ENCODE measurements at places on chromosomes 4 and X.

DNA sequence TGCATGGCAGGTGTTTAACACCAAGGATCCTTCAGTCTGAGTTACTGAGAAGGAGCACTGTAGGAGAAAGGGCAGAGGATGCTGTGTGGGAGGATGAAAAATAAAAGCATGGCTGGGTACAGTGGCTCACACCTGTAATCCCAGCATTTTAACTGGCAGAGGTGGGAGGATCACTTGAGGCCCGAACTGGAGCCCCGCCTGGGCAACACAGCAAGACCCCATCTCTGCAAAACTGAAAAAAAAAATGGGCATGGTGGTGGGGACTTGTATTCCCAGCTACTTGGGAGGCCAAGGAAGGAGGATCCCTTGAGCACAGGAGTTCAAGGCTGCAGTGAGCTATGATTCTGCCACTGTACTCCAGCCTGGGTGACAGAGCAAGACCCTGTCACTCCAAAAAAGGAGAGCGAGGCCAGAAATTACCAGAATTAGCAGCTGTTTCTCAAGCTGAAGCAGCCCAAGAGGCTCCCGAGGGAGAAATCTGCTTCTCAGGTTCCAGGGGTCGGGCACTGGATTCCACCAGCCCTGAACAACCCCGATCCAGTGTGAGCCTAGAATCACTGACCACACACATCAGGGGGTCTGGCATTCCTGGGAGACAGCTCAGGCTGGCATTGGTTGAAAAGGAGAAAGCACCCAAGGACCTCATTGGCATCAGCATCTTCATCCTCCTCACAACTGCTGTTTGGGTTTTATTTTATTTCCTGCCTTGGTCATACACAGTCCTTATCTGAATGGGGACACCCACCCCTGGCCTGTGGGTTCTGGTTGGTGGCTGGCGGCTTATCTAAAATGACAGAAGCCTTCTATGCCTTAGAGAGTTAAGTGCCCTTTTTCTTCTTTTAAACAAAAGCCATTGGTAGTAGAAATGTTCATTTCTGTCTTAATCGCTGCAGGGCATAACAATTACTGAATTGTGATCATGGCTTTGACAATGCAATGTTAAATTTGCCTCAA is 66.3 kb upstream of the TRIM2 start:
- no peak for DNase-seq

GRCh38 chrX:29477878-29478277 is 737.5 kb upstream of the MAGEB2 start:
- no peak for DNase-seq

- DNase-seq: no peak
Measured at GRCh38 chr4:40264497-40264896, 67.7 kb downstream of the RHOH start.

- no peak for DNase-seq
Measured at GRCh38 chr4:75484190-75484589, 30.0 kb downstream of the RCHY1 start.

DNA sequence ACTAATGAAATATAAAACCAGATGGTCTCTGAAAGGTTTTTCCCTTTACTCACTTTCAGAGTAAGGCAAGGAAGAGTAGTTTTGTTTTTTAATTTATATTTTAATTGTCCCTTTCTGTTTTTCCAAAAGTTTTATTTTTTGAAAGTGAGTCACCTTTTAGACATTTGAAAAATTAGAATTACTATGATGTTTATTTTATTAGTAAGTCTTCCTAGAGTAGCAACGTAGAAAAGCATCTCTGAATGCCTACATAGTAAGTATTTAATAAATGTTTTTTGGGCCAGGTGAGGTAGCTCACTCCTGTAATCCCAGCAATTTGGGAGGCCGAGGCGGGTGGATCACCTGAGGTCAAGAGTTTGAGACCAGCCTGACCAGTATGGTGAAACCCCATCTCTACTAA is 51.1 kb downstream of the TET2 start:
- no peak for DNase-seq

- no peak for DNase-seq
Measured at GRCh38 chr4:35757836-35758235, 486.5 kb downstream of the ARAP2 start.

GRCh38 chrX:14497184-14497666 is 32.1 kb upstream of the GLRA2 start:
- peak; percentile 5 for DNase-seq

DNA sequence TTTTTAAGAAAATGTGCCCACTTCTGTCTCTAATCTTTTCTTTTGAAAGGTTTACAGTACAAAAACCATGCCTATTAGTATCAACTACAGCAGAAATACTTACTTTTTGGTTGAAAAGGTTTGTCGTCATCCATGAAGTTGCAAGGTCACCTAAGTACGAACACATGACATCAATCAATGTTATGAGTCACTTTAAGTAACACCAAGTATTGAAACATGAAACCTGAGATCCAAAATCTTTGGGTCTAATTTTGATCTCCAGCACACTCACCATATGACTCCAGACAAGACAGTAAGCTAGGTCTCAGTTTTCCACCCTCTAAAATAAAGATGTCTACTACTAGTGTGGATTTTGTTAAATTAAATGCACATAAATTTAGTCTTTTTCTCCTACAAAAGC is 8.4 kb downstream of the ZNF280C start:
- no peak for DNase-seq

DNA sequence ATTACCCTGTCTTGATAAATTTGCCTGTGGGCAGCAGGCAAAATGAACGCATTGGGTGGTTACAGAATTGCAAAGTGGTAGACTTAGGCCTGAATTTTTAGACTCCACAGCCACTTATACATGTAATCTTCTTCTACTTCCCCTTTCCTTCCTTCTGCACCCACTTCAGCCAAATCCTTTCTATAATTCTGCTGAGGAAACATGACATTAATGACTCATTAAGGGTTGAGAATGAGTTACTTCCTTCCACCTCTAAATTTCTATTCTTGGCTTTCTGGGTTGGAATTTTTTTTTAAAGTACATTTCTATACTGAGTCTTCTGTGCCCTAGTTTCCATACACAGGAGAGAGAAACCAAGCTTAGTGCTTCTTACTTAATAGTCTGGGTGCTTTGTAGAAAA is 10.1 kb downstream of the PAPSS1 start:
- DNase-seq: no peak

DNA sequence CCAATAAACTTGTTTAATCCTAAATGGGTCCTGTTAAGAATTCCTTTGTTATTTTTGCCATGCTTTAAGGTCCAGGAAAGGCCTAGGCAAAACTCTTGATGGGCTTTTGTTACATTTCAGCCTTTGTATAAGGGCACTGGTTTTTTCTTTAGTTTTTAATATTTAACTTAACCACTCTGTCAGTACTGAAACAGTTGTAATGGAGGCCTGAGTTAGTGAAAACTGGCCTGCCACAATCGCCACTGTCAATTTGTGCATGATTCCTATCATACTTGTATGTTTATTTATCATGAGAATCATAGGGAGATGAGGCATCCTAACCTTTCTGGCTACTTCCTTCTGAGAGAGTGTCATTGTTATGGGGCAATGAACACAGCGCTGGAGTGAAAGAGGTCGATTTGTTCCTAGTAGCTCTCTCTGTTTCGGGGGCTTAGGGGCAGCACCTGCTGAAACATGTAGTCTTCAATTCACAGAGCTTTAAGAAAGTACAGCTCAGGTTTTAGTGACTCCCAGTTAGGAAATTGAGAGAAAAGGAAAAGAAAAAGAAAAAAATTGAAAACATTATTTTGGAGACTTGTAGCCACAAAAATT is 393.8 kb upstream of the FSTL5 start:
- no peak for DNase-seq

GRCh38 chrX:109619771-109620170 is 5.2 kb downstream of the KCNE5 start:
- DNase-seq: no peak

GRCh38 chr4:19698961-19699360 is 552.7 kb upstream of the SLIT2 start:
- DNase-seq: no peak

- no peak for DNase-seq
Measured at GRCh38 chr4:67616478-67616877, 58.0 kb downstream of the STAP1 start.

DNA sequence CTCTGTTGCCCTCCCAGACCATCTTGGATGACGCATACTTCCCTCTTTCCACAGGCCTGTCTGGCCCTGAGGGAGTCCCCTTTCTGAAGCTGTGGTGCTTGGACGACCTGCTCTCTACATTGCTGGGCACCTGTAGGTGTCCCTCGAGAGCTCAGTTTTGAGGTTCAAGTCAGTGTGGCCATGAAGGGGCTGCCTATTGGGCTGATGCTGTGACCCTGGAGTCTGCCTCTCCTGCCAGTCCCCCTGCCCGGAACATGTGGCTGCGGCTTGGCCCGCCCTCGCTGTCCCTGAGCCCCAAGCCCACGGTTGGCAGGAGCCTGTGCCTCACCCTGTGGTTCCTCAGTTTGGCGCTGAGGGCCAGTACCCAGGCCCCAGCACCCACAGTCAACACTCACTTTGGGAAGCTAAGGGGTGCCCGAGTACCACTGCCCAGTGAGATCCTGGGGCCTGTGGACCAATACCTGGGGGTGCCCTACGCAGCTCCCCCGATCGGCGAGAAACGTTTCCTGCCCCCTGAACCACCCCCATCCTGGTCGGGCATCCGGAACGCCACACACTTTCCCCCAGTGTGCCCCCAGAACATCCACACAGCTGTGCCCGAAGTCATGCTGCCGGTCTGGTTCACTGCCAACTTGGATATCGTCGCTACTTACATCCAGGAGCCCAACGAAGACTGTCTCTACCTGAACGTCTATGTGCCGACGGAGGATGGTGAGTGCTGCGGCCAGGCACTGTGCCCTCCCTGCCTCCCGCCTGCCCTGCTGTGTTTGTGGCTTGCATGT is 3.0 kb downstream of the NLGN3 start:
- DNase-seq: no peak

GRCh38 chr4:183132865-183133264 is 33.8 kb downstream of the WWC2 start:
- no peak for DNase-seq

- DNase-seq: peak; percentile 72
Measured at GRCh38 chrX:103533511-103534216, 14.4 kb upstream of the RAB40A start.

DNA sequence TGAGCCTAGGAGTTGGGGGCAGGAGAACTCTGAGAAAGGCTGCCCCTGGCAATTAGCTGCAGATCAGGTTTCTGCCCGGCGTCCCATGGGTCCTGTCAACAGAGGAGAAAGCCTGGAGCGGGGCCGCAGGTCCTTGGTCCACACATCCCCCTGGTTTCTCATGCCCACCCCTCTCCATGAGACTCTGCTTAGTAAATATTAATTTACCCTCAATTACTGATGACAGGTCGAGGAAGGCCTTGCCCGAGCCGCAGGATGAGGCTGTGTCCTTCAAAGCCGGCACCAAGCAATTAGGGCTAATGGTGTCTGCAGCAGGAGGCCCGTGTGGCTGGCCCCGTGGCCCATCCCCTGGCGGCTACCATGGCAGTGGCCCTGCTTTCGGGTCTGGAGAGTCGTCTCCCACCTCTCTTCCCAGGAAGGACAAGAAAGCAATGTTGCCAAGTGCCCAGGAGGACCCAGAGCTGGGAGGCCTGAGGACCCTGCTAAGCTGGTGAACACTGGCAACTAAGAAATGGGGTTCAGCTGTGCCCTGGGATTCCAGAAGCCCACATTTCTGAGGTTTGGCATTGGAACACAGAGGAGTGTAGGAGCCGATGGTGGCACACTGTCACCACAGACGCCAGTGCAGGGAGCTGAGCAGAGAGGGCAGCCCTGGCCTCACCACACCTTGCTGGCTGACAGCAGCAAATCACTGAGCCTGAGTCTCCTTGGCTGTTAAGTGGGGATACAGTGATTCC is 114.6 kb downstream of the CPZ start:
- DNase-seq: no peak

GRCh38 chr4:74330295-74330750 is 22.1 kb downstream of the EPGN start:
- DNase-seq: no peak

- no peak for DNase-seq
Measured at GRCh38 chrX:154333837-154334271, 38.3 kb downstream of the TKTL1 start.

DNA sequence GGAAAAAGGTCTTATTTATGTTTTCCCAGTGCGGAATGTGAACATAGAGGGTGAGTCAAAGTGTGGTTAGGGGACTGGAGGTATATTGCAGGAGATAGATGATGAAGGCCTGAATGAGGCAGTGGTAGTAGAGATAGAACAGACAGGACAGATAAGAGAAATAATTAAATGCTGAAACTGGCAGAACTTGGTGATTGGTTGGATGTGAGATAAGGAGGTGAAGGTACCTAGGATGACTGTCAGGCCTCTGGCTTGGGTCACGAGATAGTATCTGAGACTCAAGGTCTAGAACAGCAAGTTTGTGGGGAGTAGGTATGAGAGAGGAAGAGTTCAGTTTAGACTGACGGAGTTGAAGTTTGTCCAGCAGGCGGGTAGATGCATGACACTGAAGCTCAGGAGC is 3.5 kb downstream of the MND1 start:
- no peak for DNase-seq

- DNase-seq: no peak
Measured at GRCh38 chrX:122004127-122004526, 956.7 kb downstream of the GLUD2 start.

GRCh38 chr4:70619778-70620177 is 8.8 kb upstream of the ENAM start:
- DNase-seq: no peak

GRCh38 chrX:45602151-45602550 is 401.5 kb upstream of the DIPK2B start:
- no peak for DNase-seq

GRCh38 chr4:92104506-92104905 is 199.3 kb upstream of the GRID2 start:
- no peak for DNase-seq

DNA sequence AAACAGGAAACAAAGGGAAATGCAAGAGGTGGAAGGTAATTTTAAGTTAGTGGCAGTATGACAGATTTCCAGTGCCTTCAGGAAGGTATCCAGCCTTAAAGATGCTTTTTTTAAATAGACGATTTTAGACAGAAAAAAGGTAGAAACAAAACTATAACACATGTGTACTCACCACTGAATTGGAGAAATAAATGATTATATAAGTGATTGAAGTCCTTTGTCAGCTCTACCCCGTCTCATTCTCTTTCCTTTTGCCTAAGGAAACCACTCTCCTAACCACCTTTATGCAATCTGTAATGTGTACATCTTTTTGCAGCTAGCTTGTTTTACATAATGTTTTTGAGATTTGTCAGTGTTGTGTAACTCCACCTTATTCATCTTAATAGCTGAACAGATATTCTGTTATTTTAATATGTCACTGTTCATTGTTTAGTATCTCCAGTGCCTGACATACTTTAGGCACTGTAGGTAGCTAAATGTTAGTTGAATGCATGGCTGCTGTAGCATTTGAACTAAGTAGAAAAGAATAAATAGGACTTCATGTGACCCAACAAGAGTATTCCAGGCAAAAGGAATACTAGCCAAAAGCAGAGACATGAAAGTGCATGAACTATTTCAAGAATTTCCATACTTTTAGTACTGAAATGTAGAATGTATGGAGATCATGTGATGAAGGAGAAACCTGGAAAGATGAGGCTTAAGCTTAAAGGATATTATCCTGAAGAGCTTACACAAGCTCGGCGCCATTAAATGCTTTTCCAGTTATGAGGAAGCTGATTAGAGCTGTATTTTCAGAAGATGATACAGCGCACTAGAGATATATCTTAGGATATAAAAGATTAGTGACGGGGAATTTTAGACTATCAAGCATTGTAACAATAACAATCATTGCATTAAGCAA is 865 bp downstream of the FAM200B start:
- DNase-seq: no peak

- DNase-seq: peak; percentile 70
Measured at GRCh38 chr4:40325406-40326019, 9.6 kb upstream of the CHRNA9 start.

GRCh38 chr4:6742507-6742906 is 26.5 kb downstream of the BLOC1S4 start:
- no peak for DNase-seq

- no peak for DNase-seq
Measured at GRCh38 chr4:26789208-26789607, 71.4 kb upstream of the STIM2 start.
